ENCODE measurements at places on chromosomes 11 and 22.
A peak's percentile ranks its signal among the peaks of the same experiment; 100 is the strongest.

DNA sequence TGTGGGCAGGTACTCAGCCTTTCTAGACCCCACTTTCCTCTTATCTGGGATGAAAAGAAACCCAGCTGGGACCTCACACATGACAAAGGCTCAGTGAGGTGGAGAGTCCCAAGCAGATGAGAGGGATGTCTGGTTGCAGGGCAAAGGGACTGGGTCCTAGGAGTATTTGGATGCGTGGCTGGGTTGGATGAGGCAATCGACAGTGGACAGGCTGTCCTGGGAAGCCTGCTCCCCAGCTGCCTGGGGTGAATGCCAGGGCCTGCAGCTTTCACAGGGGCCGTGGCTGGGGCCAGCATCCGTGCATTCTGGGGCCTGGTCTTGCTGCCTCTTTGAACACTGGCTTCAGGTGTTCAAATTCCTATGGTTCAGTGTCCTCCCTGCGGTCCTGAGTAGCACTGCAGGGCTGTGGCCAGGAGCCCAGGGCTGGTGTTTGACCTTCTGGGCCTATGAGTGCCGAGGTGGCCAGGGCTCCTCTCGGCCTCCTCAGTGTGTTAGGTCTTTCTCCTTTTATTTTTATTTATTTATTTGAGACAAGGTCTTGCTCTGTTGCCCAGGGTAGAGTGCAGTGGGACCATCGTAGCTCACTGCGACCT, 65.3 kb downstream of the MCM5 start:
- DNase-seq, result no peak

DNA sequence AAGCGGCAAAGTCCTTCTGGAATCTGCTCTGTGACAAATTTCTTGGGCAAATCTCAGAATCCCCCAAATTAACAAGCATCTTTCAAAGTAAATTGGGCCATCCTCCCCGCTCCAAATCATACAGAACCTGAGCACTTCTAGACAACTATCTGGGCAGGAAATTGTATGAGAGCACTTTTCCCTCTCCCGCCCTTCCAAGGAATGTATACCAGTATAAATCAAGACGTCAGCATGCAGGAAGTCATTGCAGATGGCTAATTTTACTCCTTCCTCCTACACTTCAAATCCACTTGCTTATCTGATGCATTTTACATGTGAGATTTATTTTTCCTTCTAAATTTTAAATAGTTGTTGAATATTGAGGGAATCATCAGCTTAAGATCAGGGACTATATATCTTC, 52.1 kb downstream of the NTM start:
- no peak for DNase-seq

DNA sequence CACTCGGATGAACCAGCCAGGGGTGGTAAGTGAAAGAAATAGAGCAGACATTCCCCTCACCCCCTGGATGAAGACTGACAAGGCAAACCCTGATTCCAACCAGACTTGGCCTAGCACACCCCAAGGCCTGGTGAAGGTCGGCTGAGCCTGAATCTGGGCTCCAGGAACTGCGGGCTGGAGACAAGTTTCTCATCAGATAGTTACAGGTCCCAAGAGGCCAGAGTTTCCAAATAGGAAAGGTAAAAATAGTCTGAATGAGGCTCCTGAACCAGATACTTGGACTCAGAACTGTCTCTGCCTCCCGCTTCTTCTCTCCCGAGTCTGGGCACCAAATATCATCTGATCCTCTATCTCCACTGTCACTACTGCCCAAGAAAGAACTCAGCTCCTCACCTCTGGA, 7.8 kb downstream of the ZMAT5 start:
- DNase-seq, result no peak

- peak; percentile 10 for DNase-seq
Measured at GRCh38 chr11:6594142-6594768, 9.2 kb downstream of the RRP8 start.

GRCh38 chr11:705646-706438, at the start of gene EPS8L2:
EPS8L2 (plus strand) TSS chr11:706231; CDS start chr11:709408, 3,177 bp downstream.
- peak; percentile 92 for DNase-seq

DNA sequence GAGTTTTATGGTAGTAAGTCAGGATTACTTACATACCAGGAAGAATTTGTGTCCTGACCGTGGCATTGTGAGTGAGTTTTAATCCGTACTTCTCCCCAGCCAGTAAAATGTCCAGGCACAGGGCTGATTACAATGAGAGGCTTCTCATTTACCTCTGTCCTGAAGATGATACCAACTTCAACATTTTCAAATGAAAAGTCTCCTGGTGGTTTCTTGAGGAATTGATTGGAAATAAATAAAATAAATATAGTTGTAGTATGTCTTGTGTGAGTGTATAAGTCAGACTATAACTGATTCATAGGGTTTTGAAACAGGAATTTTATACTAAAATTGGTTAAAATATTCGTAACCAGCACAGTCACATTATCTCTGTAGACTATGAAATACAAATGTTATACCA, 382.5 kb downstream of the ETS1 start:
- no peak for DNase-seq
